PC-3 (cell line): ENCODE measurements at places on chromosomes 16 and 17. TPM values are rescaled to one million over a fixed set of nuclear protein-coding genes. Genes with fewer than 3 reads are reported as not detected.

- DNase-seq = no peak
Measured at GRCh38 chr17:79930062-79930876, 91.0 kb upstream of the CBX4 start.

GRCh38 chr16:54015147-54015546, 271.4 kb downstream of the IRX3 start:
- no peak for DNase-seq

- DNase-seq = peak; percentile 21
Measured at GRCh38 chr17:32485261-32486110, 1.3 kb upstream of the CDK5R1 start.

Gene CHP2
- total RNA-seq = not detected in 2 replicates

Gene C17orf58
- total RNA-seq = 13.2 and 25.3 TPM in 2 replicates

DNA sequence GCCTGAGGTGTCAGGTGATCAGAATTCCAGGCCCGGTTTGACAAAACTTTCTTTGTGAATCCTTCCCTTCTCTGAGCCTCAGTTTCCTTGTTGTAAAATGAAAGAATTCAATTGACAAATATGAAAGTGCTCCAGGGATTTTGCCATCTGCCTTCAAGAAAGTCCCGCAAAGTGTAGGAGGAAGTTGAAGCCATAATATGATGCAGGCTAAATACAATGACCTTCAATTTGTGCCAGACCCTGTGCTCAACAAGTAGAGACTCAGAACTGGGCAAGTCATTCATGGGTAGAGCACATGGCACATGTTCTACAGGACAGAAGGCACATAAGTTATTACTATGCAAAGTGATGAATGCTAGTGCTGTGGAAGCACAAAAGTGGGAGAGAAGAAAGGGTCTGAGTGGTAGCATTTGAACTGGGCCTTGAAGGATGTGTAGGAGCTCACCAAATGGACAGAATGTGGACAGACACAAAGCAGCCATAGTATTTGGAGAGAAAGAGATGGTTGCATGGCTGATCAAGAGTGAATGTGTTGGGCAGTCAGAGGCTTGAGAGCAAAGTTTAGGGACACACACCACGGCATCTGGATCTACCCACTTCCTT, 2.4 kb upstream of the SCIMP start:
- DNase-seq = no peak

DNA sequence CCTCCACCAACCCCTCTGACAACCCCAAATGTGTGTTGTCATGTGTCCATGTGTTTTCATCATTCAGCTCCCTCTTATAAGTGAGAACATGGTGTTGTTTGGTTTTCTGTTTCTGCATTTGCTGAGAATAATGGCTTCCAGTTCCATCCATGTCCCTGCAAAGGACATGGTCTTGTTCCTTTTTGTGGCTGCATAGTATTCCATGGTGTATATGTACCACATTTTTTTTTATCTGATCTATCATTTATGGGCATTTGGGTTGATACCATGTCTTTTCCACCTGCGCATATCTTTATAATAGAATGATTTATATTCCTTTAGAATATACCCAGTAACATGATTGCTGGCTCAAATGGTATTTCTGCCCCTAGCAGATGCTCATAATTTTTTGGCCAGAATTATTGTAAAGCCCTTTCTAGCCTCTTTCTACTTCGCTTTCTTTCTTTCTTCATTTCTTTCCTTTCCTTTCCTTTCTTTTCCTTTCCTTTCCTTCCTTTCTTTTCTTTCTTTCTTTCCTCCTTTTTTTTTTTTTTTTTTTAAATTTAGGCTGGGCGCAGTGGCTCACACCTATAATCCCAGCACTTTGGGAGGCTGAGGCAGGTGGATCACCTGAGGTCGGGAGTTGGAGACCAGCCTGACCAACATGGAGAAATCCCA, 12.7 kb downstream of the REXO5 start:
- DNase-seq = no peak

Gene TMIGD1
- total RNA-seq = not detected in 2 replicates

GRCh38 chr16:54677308-54677950, 253.2 kb upstream of the IRX5 start:
- no peak for DNase-seq

DNA sequence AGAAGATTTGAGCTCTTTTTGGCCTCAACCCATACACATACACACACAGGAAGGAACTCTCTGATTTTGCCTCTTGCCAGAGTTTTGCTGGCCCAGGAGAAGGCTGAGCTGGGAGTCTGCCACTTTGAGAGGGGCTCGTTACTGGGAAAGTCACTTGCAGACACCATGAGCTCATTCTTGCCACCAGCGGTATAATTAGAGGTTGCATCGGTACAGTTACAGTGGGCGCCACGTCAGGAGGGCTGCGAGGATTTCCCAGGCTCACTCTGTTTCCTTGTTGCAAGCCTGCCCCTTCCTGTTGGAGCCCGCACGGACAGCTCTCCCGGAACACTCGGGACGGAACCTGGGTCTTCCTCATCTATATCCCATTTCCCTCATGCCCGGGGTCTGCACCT, 3.1 kb upstream of the SDK2 start:
- no peak for DNase-seq

Gene CD300LB
- not detected in 2 replicates for total RNA-seq

GRCh38 chr16:83689385-83689831, 118.4 kb upstream of the HSBP1 start:
- DNase-seq = no peak

DNA sequence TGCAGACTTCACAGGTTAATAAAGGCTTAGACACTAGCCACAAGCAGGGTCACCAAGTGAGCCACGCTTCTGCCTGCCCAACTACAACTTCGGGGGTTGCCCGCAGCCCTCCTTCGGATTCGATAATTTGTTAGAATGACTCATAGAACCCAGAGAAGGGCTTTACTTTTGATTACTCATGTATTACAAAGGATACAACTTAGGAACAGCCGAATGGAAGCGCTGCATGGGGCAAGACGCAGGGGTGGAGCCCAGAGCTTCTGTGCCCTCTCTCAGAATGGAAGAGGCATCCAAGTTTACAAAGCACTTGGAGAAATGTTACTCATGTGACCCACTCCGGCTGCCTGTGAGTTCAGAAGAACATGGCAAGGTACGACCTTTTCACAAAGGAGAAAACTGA, 7.5 kb upstream of the CDH5 start:
- DNase-seq = peak; percentile 75

GRCh38 chr17:65415991-65416390, 145.5 kb downstream of the AXIN2 start:
- no peak for DNase-seq

DNA sequence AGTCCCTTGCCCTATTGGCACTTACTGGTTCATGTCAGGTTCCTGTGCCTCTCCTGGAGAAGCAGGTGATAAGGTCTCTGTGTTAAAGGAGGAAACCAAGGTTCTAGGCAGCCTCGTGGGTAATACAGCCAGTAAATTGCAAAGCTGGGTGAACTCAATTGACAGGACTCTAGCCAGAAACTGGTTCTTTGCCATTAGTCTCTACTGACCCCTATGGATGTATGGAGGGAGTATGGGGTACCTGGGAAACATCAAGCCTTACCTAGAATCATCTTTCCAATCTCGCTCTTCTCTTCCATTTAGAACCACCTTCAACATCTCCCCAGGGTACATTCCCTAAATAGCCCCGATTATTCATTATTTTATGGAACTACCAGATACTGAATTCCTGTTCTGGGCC, 169.3 kb downstream of the CDH13 start:
- DNase-seq = no peak

Gene RNF157
- total RNA-seq = 7.3 and 7.4 TPM in 2 replicates

Gene ANKRD11
- 65.0 and 92.6 TPM in 2 replicates for total RNA-seq

GRCh38 chr17:60249290-60249826, 99.6 kb downstream of the CA4 start:
- no peak for DNase-seq
